ENCODE measurements at places on chromosomes 2 and 18.

GRCh38 chr2:24429197-24430074 is 61.6 kb upstream of the NCOA1 start:
- DNase-seq: peak; percentile 70

- peak; percentile 26 for DNase-seq
Measured at GRCh38 chr2:158729451-158729850, 65.7 kb upstream of the DAPL1 start.

- peak; percentile 41 for DNase-seq
Measured at GRCh38 chr2:159968279-159968900, 94.0 kb downstream of the PLA2R1 start.

GRCh38 chr2:165016772-165017411 is 61.6 kb upstream of the SLC38A11 start:
- DNase-seq: peak; percentile 65

DNA sequence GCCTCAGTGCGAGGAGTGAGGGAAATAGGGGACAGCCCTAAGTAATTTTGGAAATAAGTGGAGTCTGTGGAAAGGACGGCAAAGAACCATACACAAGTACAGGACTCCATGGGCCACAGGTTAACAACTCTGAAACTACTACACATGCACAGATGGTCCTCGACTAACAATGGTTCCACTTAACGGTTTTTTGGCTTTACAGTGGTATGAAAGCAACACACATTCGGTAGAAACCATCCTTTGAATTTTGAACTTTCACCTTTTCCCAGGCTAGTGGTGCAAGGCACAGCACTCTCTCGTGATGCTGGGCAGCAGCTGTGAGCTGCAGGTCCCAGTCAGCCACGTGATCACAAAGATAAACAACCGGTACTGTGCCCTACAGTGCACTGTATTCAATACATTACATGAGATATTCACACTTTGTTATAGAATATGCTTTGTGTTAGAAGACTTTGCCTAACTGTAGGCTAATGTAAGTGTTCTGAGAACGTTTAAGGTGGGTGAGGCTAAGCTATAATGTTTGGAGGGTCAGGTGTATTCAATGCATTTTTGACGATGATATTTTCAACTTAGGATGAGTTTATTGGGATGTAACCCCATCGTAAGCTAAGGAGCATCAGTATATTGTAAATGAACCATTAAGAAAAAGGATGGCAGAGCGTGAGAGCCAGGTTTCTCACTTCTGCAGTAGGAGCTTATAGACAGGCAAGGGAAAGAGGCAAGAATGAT is 44.6 kb downstream of the TBC1D8 start:
- peak; percentile 1 for DNase-seq

DNA sequence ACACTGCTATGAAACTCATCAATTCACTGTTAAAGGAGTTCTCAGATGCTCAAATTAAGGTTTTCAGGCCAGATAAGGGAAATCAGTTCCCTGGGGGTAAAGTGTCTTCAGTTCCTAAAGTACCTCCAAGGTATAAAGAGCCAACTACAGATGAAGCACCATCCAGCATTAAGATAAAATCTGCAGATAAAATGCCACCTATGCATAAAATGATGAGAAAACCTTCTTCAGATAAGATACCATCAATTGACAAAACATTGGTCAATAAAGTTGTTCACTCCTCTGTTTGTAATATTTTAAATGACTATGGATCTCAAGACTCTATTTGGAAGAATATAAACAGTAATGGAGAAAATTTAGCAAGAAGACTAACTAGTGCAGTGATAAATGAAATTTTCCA is 68.2 kb downstream of the FSIP2 start:
- no peak for DNase-seq

DNA sequence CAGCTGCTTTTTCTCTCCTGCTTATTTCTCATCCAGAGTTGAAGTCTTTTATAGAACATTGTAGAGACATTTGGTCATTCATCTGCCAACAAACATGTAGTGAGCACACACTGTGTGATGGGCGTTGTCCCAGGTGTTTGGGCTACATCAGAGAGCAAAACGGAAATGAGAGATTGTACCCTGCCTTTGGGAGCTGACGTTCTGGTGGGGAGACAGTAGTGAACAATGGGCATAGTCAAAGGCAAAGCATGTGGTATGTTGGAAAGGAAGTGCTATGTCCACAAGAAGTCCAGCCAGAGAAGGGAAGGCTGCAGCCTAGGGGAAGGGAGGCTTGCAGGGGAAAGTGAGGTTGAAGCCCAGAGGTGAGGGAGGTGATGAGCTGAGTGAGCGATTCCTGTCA is 78.1 kb downstream of the PIEZO2 start:
- DNase-seq: no peak

GRCh38 chr2:7598402-7598801 is 681.2 kb downstream of the RNF144A start:
- DNase-seq: no peak

GRCh38 chr2:148909114-148909513 is 34.1 kb downstream of the KIF5C start:
- DNase-seq: peak; percentile 3

DNA sequence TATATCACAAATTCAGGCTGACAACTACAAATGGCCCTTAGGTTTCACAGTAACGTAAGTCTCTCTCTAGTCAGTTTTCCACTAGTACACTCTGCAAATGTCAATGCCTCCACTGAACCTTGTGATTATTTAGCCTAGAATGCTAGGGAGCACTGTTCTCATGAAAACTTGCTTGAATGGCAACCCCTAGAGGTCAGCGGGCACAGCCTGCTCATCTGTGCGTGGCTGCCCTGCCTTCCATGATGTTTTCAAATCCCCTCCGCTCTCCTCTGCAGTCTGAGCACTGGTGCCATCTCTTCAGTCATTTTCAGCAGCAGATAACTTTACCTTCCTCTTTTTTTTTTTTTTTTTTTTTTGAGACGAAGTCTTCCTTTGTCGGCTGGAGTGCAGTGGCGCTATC is 84.1 kb upstream of the GULP1 start:
- no peak for DNase-seq

DNA sequence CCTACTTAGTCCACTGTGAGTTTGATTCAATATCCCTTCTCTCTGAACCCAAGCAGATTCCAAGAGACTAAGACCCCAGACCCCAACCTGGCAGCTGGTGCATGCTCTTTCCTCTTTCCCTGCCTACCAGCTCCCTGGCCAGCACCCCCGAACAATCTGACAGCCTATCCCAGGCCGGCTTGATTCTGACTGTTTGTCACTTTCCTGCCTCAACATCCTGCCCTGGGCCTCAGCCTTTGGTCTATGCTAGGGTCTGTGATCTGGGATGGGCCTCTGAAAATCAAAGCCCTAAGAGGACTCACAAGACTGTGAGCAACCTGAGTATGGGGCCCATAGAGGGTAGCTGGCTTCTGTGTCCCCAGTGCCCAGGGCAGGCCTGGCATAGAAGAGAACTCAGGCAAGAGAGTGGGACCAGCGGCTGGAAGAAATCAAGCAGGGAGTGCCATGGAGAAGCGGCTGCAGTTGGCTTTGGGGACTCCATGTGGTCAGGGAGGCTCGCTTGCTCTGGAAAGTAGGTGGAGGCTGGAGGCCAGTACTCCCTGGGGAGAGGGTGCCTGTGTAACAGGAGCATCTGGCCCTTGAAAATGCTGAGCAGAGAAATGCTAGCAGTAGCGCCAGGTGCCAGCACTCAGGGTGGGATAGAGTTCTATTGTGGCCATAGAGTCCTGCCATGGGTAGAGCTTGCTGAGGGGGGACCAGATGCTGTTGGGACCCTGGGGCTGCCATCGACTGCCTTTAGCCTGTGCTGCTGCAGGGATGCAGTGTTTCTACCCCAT is 343.9 kb downstream of the DYSF start:
- no peak for DNase-seq

GRCh38 chr2:26241928-26242436 is 2.5 kb downstream of the HADHA start:
- no peak for DNase-seq

GRCh38 chr2:105641389-105641811 is 103.3 kb upstream of the NCK2 start:
- DNase-seq: no peak

DNA sequence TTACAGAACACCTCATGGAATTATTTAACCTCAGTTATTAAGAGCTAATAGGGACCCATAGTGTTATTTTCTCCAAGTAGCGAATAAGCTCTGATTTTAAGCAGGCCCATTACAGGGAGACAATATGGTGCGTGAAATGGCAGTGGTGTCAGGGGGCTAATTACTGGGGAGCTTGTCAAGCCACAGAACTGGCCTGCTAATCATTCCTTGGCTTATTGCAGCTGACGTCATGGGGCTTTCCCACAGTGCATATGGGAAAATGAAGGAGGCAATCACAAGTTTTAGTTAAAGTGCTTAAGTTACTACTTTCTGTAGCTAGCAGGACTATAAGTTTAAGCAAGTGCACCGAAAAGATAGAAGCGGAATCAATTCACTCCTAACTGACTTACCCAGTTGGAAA is 262.5 kb downstream of the TGIF1 start:
- no peak for DNase-seq

- DNase-seq: no peak
Measured at GRCh38 chr18:75679331-75679730, 251.8 kb upstream of the SMIM21 start.

DNA sequence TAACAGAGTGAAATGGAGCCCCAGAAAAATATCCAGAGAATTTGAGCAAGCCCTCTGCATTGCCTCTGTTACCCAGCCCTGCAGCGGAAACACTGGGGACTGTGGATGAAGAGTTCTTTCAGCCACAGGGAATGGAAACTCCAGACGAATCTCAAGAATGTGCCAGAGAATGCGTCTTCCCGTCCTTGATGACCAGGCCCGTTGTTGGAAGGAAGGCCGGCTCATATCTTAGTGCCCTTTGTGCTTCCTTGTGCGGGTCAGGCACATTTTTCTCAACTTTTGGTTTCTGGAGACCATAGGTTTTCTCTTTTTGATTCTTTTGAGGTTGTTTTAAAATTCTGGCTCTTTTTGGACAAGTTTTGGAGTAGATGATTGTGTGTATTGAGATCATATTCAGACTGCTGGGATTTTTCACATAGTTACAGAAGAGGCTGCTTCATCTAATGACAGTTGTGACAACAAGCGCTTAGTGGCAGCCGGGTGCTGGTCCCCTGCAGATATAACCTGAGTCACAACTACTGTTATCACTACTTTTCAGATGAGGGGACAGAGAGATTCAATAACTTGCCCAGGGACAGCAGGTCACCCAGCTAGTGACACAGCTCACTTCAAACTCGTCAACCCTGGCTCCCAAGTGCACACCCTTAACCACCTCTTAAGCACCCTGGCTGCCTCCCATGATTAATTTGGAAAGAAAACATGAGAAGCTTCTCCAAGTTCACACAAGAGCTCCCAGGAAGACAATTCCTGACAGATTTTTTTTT is 15.7 kb downstream of the MAL start:
- DNase-seq: no peak

GRCh38 chr2:45177870-45178269 is 168.6 kb upstream of the SIX2 start:
- DNase-seq: peak; percentile 95

DNA sequence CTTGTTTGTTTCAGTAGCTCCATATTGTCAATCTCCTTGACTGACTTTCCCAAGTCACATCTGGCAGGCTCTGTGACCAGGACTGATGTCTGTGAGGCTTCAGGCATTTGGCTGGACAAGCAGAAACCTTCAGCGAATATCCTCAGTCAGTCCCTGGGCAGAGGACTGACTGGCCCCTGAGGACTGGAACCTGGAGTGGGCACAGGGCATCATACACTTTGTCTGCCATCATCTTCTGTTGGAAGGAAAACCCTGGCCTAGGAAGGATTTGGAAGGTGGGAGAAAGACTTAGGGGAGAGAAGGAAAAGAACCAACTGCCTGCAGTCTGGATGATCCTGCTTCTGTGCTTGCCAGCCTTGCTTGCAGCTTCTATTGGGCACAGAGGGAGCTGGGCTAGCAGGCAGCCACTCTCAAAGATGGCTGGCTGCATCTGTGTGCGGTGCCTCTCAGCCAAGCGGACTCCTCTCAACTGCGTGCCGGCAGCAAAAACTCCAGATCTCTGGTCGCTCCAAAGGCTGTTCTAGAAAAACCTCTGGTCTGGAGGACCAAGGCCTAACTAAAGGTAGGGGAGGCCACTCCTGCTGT is 126.8 kb downstream of the MARCHF4 start:
- no peak for DNase-seq
